Diencephalon (tissue), 1 donor: ENCODE measurements at places on chromosomes 6 and 20. TPM values are rescaled to one million over a fixed set of nuclear protein-coding genes. Genes with fewer than 3 reads are reported as not detected.

Gene TAF4
- 8.5 TPM for total RNA-seq

Gene SIRPA
- 15.7 TPM for total RNA-seq

Gene IRF4
- total RNA-seq: not detected

Gene EGFL8
- total RNA-seq: 7.8 TPM

Gene RNF146
- total RNA-seq: 102 TPM

Gene SCAF8
- 92.0 TPM for total RNA-seq
